Kidney glomerular epithelial cell (primary cell): ENCODE measurements at places on chromosomes 4 and X.

DNA sequence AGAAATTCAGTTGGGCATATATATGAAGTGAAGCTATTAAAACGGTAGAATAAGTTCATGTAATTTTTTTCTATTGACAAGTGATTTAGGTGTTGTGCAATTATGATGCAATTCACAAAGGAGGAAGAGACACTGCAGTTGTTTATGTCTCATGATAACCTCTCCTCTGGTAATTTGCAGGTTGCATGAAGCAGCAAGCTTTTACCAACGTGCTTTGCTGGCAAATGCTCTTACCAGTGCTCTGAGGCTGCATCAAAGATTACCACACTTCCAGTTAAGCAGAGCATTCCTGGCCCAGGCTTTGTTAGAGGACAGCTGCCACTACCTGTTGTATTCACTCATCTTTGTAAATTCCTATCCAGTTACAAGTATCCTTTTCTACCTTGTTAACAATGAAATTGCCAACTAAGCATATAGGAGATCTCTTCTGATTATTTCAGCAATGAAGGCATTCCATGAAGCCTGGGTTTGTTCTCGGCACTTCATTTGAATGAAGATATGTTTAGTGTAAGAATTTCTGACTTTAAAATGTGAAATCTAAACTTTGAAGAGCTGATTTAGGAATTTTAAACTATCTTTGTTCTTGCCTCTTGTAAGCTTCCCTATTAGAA lies 3.9 kb downstream of the TMEM33 start:
- peak; percentile 54 for DNase-seq

- no peak for DNase-seq
Observed at GRCh38 chrX:136780241-136780640, 491 bp downstream of the ARHGEF6 start.

GRCh38 chr4:173057442-173057841 lies 111.2 kb upstream of the GALNT7 start:
- DNase-seq: no peak

DNA sequence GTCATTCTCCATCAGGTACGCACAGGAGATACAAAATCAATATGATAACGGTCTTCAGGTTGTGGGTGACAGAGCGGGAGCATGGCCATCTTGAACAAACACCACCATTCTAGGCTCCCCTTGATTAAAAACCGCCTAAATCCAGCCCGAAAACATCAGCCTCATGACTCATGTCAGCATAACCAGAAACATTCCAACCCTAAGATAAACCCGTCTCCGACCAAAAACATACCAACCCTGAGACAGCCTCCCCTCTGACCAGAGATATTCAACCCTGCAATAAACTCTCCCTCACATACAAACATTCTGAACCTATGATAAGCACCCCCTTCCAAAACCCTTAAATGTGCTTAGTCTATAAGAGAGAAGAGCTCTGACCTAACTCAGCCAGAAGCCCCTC lies 157.9 kb downstream of the DHRSX start:
- DNase-seq: no peak

- DNase-seq: peak; percentile 62
Observed at GRCh38 chrX:69133921-69134542, 31.2 kb downstream of the PJA1 start.

DNA sequence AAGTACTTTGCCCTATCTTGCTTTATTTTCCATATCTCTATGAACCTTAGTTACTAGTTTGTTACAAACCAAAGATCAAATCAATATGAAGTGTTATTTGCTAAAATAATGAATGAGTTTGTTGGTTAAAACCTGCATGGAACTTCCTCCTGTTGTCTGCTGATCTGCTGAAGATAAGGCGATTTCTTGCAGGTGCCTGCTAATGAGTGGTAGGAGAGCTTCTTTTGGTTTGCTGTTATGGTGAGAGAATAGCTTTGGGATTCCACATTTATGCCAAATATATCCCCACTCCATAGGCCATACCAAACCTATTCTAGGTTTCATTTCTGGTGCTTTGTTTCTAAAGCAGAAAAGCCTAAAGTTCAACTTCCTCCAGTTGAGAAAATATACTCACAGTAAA lies 103.8 kb upstream of the PCDH10 start:
- DNase-seq: no peak

- DNase-seq: no peak
Observed at GRCh38 chr4:37956941-37957340, 3.3 kb upstream of the PTTG2 start.

DNA sequence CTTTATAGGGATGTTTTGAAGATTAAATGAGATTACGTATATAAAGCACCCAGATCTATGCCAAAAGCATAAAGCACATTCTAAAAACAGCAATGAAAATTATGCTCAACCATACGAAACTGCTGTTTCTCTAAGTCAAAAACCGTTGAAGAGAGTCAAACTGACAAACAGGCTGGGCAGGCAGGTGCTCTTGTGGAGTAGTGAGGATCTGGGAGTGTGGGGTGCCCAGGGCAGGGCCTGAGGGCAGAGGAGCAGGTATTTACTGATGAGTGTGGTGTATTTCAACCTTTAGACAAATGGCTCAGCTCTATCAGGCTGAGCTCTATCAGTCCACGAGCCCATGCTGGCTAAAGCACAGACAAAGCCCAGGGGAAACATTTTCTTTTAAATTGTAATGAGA lies 40.4 kb downstream of the RELL1 start:
- no peak for DNase-seq

DNA sequence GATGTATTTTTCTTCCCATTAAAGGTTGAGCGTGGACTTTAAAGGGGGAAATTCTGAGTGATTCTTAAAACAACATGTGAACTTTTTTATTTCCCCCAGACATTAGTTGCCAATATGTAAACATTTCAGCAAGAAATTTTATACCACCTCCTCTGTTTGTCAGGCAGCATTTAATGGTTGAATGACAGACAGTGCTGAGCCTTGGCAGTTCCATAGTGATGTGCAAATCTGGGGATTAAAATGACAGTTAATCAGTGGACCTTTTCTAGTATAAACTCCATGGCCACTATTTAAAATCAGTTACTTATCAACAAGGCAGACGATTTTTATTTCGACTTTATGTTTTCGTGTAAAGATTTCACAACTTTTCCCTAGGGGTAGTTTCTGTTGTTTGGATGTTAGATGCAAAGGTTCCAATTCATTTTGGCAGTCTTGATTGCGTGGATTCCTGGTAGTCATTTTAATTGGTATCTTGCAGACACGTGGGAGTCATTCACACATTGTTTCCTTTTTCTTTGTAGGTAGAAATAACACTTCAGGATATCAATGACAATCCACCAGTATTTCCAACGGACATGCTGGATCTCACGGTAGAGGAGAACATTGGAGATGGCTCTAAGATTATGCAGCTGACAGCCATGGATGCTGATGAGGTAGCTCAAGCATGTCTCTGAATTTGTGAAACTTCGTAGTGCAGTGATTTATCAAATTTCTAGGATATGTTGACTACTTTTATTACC lies 83.7 kb downstream of the FAT4 start:
- no peak for DNase-seq

DNA sequence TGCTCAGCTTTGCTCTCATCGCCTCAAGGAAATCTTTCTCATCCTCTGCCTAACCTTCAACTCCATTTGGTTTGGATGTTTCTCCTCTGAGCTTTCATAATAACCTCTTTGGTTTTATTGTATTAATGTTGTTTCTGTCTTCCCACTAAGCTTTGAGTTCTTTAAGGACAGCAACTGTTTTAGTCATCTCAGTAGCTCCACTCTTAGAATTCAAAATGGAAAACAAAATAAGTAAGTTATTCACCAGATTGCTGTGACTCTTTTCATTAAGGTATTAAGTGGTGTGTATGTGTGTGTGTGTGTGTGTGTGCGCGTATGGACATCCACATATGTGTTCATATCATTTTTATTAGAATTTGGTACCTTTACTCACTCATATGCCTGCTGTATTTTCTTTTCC lies 279.2 kb upstream of the BOD1L1 start:
- DNase-seq: no peak

GRCh38 chr4:139596034-139596683 lies 40.1 kb upstream of the SETD7 start:
- DNase-seq: no peak
